ENCODE measurements at places on chromosomes 3 and 15. TPM values are rescaled to one million over a fixed set of nuclear protein-coding genes. Genes with fewer than 3 reads are reported as not detected.

GRCh38 chr15:26888761-26889160 is 21.9 kb downstream of the GABRA5 start:
- no peak for DNase-seq

DNA sequence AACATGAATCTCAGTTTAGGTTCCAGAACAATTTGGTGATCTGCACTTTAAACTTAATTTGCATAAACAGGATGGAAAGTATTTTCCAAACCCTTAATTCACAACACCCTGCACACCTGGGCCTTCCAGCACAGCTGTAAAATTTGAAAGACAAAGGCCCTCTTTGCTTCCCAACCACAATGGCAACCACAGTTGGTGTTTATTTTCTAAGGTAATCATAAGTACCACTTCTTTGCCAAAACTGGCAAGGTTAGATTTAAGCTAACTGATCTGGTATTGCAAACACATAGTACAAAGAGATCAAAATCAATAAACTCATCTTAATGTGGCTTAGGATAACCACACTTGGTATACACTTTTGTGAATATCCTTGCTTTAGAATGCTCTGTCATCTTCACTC is 4.1 kb downstream of the LRIG1 start:
- no peak for DNase-seq

Gene RTP3
- not detected for total RNA-seq

GRCh38 chr3:45816544-45816943 is 20.2 kb upstream of the SLC6A20 start:
- DNase-seq: no peak

DNA sequence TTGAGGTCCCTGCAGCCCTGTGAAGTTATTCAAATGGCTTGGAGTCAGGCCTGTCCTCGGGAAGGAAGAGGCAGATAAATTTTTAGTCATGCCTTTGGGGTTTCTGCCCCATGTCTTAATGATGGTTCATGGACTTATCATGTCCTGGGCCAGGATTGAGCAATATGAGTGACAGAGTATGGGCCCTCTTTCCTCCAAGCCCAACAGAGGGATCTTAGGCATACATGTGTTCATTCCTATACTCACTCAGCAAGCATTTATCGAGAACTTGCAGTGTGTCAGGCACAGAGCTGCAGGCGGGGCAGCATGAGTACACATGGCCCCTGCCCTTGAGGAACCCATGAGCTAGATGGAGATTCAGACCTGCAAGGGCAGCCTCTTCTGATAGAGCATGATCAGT is 6.2 kb downstream of the ESYT3 start:
- DNase-seq: no peak

GRCh38 chr15:80709542-80709941 is 14.4 kb downstream of the ABHD17C start:
- DNase-seq: no peak

Gene C3orf85
- not detected for total RNA-seq

Gene MOBP
- total RNA-seq: not detected

- no peak for DNase-seq
Measured at GRCh38 chr15:31403096-31403495, 76.5 kb downstream of the KLF13 start.

Gene PLSCR5
- total RNA-seq: not detected

Gene SPTSSB
- not detected for total RNA-seq

DNA sequence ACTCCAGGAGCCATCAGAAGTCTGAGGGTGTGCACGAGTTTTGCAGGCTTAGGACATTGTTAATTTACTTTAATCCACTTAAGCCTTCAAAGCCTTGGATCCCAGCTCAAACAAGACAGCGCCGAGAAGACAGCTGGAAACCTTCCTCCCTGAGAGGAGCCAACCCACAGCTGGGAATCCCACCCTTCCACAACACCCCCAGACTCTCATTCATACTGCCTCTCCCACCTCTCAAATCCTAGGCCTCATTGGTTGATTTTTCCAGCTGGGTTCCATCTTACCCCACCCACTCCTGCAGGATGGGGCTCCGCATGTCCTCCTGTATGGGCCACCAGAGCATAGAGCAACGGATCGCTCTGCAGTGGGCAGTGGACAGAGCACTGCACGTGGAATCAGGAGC is 80.4 kb downstream of the SEMA5B start:
- DNase-seq: no peak

DNA sequence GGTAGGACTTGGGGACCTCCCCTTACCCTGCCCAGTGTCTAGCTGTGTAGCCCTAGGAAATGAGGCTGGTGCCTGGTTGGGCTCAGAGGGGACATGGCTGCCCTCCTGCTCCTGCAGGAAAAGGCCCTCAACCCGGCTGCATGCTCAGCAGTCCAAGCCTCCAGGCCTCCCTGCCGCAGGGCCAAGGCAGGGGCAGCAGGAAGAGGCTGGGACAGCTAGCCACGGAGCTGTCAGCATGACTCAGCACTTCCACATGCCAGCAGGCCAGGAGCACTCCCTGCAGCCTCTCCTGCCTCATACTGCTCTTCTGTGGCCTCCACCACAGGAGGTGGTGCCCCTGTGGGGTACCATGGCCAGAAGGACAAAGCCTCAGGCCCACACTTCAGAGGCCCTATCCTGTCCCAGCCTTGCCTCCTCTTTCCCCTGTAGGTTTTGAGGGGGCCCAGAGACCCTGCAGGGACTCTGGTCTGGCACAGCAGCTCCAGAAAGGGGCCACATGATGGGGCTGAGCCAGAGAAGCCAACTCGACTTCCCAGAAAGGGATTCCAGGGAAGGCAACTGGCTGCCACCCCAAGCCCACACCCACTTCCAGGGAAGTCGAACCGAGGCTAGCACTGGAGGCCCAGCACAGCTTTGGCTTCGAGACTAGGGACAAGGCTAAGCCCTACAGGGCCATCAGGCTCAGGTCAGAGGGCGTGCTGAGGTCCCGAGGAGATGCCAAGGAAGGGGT is 19.5 kb downstream of the TKT start:
- no peak for DNase-seq

Gene GOLGA6L6
- total RNA-seq: not detected

DNA sequence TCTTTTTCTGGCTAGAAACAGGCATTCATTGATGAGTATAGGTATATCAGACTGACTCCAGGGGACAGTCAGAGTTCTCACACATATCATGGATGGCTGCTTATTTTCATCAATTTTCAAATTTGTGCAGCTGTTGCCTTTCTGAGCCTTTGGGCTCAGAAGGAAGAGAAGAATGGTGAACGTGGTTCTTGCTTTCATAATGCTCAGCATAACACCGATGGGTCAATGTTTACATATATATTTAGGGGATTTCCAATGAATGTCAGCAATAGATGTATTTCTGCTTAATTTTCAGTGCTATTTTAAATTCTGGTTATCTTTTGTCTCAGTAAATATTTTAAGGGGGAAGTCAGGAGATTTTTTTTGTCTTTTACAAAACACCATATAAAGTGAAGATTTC is 581.4 kb upstream of the DPPA4 start:
- DNase-seq: no peak

Gene CASR
- not detected for total RNA-seq

Data from activated naive CD4-positive, alpha-beta T cell treated with anti-CD3 and anti-CD28 coated beads, Interleukin-2, amount 50 U/mL, for 72 hours (primary cell).